Cortex of kidney (tissue), 1 donor: ENCODE measurements at places on chromosomes 6 and 20.

- DNase-seq: no peak
Measured at GRCh38 chr6:72999995-73000394, 225.3 kb downstream of the KHDC1L start.

GRCh38 chr6:120108061-120108795, 758.7 kb upstream of the MAN1A1 start:
- DNase-seq: no peak

DNA sequence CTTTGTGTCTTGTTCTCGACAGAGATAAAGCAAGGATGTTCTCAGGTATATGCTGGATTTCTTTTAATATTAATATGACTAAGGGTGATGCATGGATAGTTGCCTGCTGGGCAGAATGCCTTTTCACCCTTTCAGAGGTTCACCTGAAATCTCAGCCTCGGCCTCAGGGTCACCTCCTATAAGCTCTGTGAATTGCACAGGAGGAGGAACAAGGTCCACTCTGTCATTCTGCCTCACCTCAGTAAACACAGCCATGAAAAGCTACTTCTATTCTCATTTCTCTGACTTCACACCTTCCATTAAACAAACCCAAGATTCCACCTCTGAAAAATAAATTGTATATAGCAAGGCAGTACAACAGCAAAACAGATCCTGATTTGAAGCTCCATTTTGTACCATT, 38.1 kb upstream of the AIG1 start:
- DNase-seq: no peak

- DNase-seq: no peak
Measured at GRCh38 chr6:136609873-136610706, 59.9 kb upstream of the MAP7 start.

DNA sequence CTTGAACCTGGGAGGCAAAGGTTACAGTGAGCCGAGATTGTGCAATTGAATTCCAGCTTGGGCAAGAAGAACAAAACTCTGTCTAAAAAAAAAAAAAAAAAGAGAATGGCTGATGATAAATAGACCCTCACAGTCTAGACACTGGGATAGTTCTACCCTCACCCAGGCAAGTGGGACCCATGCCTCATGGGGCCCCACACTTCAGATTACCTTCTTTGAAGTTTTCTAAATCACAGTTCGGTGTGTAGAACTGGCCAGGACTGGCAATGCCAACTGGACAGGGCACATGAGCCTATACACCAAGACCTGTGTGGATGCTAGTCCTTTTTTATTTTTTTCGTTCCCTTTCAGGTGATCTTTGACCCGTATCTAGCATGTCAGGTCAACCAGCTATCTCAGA, 24.3 kb upstream of the VIP start:
- DNase-seq: no peak

GRCh38 chr6:165647041-165647440, 16.0 kb downstream of the PDE10A start:
- no peak for DNase-seq

- no peak for DNase-seq
Measured at GRCh38 chr6:111980143-111980542, 73.8 kb upstream of the CCN6 start.

- no peak for DNase-seq
Measured at GRCh38 chr6:37535428-37535758, 35.7 kb upstream of the CCDC167 start.

DNA sequence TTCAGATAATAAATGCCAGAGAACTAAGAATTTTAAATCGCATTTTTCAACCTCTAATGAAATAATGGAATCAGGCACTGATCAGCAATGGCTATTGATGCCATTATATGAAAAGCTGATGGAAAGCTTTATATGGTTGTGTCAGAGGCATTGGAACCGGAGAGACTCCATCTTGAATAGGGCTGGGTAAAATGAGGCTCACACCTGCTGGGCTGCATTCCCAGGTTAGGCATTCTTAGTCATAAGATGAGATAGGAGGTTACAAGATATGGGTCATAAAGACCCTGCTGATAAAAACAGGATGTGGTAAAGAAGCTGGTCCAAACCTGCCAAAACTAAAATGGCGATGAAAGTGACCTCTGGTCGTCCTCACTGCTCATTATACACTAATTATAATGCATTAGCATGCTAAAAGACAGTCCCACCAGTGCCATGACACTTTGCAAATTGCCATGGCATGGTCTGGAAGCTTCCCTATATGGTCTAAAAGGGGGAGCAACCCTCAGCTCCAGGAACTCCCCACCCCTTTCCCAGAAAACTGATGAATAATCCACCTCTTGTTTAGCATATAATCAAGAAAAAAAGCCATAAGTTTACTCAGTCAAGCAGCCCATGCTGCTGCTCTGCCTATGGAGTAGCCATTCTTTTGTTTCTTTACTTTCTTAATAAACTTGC, 40.2 kb upstream of the CD83 start:
- DNase-seq: no peak

- DNase-seq: no peak
Measured at GRCh38 chr6:75818098-75818855, 69.2 kb downstream of the MYO6 start.

DNA sequence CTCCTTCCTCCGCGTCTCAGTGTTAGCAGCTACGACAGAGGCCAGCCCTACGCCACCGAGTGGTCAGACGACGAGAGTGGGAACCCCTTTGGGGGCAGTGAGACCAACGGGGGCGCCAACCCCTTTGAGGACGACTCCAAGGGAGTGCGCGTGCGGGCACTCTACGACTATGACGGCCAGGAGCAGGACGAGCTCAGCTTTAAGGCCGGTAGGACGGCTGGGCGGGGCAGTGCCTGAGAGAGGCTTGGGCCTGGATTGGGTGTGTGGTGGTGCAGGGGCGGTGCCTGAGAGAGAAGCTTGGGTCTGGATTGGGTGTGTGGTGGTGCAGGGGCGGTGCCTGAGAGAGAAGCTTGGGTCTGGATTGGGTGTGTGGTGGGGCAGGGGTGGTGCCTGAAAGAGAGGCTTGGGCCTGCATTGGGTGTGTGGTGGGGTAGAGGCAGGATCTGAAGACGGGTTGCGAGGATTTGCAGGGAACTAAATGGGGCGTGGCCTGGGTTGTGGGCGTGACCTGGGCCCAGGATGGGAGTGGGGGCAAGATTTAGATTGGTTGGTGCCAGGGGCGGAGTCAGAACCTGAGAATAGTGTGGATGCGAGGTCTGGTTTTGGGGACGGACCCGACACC, 24.4 kb downstream of the SPDEF start:
- DNase-seq: no peak

DNA sequence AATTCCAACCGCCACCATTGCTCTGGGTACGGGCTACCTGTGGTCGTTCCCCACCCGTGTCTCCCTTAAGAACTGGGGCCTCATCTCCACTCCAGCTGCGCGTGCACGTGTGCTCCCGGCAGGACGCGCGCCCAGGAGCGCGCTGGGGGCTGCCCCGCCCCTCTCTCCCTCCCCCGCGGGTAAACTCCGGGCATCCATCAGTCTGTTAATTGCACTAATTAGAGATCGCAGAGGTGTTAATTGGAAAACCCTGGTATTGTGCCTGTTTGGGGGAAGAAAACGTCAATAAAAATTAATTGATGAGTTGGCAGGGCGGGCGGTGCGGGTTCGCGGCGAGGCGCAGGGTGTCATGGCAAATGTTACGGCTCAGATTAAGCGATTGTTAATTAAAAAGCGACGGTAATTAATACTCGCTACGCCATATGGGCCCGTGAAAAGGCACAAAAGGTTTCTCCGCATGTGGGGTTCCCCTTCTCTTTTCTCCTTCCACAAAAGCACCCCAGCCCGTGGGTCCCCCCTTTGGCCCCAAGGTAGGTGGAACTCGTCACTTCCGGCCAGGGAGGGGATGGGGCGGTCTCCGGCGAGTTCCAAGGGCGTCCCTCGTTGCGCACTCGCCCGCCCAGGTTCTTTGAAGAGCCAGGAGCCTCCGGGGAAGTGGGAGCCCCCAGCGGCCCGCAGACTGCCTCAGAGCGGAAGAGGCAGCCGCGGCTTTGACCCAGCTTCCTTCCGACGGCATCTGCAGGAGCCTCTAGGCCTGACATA, 14.4 kb downstream of the FOXP4 start:
- no peak for DNase-seq

GRCh38 chr6:166671434-166672081, 44.5 kb upstream of the RPS6KA2 start:
- no peak for DNase-seq

- no peak for DNase-seq
Measured at GRCh38 chr20:47233333-47234188, 122.9 kb downstream of the ZMYND8 start.

GRCh38 chr20:46468508-46468907, 44.9 kb downstream of the ZNF334 start:
- DNase-seq: no peak
